Lung (tissue), 17 donors: ENCODE measurements at places on chromosomes 5 and 9. TPM values are rescaled to one million over a fixed set of nuclear protein-coding genes. Genes with fewer than 3 reads are reported as not detected.

- H3K4me3 ChIP-seq, result no peak overlapping the region
- no peaks in the 10 kb centered on the region for H3K27me3 ChIP-seq
- no peak for DNase-seq
- H3K4me1 ChIP-seq, result peaks cover 24% of the 10 kb centered on the region
- H3K36me3 ChIP-seq, result no peaks in the 10 kb centered on the region
- H3K27ac ChIP-seq, result no peak overlapping the region
Observed at GRCh38 chr5:116358911-116359418, 215.7 kb downstream of the SEMA6A start.

Gene FRMD3
- total RNA-seq, result 1.5 TPM

- DNase-seq, result no peak
- no peaks in the 10 kb centered on the region for H3K4me1 ChIP-seq
- no peak overlapping the region for H3K4me3 ChIP-seq
- no peaks in the 10 kb centered on the region for H3K36me3 ChIP-seq
- no peaks in the 10 kb centered on the region for H3K27me3 ChIP-seq
Observed at GRCh38 chr5:161687316-161687715, 1.8 kb downstream of the GABRA6 start.

GRCh38 chr9:130766927-130767307 lies 68.1 kb upstream of the ABL1 start:
- no peaks in the 10 kb centered on the region for H3K36me3 ChIP-seq
- no peak overlapping the region for H3K4me3 ChIP-seq
- H3K27ac ChIP-seq, result no peak overlapping the region
- DNase-seq, result no peak
- H3K27me3 ChIP-seq, result no peaks in the 10 kb centered on the region

Gene ADGRD2
- total RNA-seq, result not detected

Gene SPINK7
- total RNA-seq, result not detected

DNA sequence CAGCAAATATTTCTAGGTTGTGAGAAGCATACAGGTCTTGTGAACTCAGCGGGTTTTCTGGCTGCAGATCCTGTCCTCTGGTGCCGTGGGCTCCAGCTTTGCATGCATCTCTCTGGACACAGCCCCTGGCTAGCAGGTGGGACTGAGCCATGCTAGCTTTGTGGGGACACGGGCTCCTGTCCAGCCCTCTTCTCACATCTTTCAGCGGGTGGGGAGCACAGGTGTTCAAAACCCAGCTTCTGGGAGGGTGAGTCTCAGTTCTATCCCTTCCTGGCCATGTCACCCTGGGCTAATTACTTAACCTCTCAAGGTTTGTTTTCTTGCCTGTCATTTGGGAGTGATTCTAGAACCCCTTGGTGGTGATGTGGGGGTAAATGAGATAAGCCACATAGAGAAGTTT lies 162.3 kb downstream of the ICE1 start:
- no peak for DNase-seq
- H3K4me1 ChIP-seq, result no peaks in the 10 kb centered on the region
- no peaks in the 10 kb centered on the region for H3K36me3 ChIP-seq
- no peak overlapping the region for H3K4me3 ChIP-seq

Gene SOWAHA
- 0.14 TPM for total RNA-seq

Gene THBS4
- 4.2 TPM for total RNA-seq

- no peaks in the 10 kb centered on the region for H3K27me3 ChIP-seq
- H3K36me3 ChIP-seq, result no peaks in the 10 kb centered on the region
- no peak for DNase-seq
Observed at GRCh38 chr5:4022056-4022670, 426.5 kb downstream of the IRX1 start.

DNA sequence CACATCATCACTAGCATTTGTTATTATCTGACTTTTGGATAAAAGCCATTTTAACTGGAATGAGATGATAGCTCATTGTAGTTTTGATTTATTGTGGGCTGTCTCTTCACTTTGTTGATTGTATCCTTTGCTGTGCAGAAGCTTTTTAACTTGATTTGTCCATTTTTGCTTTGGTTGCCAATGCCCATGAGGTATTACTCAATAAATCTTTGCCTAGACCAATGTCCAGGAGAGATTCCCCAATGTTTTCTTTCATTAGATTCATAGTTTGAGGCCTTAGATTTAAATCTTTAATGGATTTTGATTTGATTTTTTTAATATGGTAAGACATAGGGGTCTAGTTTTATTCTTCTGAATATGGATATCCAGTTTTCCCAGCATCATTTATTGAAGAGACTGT lies 28.8 kb upstream of the SMARCA2 start:
- H3K27me3 ChIP-seq, result no peaks in the 10 kb centered on the region
- H3K27ac ChIP-seq, result no peak overlapping the region
- no peaks in the 10 kb centered on the region for H3K36me3 ChIP-seq
- no peak for DNase-seq
- H3K4me1 ChIP-seq, result no peaks in the 10 kb centered on the region

Gene SH2D3C
- total RNA-seq, result 51.5 TPM

- H3K36me3 ChIP-seq, result no peaks in the 10 kb centered on the region
- peaks cover 2% of the 10 kb centered on the region for H3K27me3 ChIP-seq
- no peak overlapping the region for H3K4me3 ChIP-seq
- no peak for DNase-seq
- no peak overlapping the region for H3K27ac ChIP-seq
Observed at GRCh38 chr9:37707748-37708147, 45.9 kb upstream of the TRMT10B start.

DNA sequence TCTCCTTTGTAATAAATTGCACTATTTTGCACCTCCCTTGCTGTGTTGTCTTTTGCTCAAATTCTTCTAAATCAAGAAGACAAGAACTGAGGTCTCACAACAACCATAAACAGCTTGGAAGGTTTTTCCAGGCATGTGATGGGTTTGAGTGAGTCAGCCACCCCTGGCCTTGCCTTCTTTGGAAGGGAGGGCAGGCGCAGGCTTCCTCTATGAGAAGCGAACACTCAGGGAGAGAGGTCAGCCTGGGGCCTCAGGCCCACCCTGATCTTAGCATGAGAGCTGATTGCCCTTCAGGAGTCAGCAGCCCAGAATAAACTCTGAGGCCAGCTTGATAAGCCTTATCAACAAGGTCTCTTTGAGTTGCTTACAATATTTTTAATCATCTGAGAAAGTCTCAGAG lies 31.6 kb downstream of the S1PR3 start:
- no peaks in the 10 kb centered on the region for H3K36me3 ChIP-seq
- peak overlapping the region; percentile 79 for H3K27ac ChIP-seq
- no peaks in the 10 kb centered on the region for H3K27me3 ChIP-seq
- peaks cover 20% of the 10 kb centered on the region for H3K4me1 ChIP-seq
- peak; percentile 44 for DNase-seq
- H3K4me3 ChIP-seq, result no peak overlapping the region

DNA sequence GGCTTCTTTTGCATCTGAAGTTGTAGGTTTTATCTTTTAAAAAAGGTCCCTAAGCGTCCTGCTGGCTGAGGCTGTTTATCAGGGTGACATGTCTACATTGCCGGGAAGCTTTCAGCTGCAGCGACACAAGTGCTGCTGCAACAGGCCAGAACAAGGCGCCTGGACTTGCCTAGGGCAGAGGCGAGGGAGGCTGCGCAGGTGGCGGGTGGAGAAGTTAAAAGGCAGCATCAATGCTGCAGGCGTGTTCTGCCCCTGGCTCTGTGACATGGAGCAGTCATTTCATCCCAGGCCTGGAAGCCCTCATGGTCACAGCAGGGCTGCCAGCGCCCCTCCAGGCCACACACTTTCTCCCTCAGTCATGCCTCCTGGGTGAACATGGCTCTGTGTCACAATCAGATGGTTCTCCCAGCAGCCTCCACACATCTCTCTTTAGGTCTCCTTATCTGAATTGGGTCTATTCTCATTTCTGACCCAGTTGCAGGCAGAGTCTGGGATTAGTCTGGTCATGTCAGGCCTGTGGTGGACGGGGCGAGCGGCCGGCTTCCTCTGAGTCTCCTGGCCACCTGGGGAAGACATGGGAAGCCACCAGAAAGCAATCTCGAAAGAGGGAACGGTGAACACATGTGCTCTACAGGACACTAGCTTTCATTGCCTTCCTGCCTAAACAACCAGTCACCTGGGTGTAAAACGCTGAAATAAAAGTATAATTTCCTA lies 41.3 kb downstream of the IRX2 start:
- H3K36me3 ChIP-seq, result no peaks in the 10 kb centered on the region
- no peak overlapping the region for H3K4me3 ChIP-seq
- no peaks in the 10 kb centered on the region for H3K4me1 ChIP-seq

DNA sequence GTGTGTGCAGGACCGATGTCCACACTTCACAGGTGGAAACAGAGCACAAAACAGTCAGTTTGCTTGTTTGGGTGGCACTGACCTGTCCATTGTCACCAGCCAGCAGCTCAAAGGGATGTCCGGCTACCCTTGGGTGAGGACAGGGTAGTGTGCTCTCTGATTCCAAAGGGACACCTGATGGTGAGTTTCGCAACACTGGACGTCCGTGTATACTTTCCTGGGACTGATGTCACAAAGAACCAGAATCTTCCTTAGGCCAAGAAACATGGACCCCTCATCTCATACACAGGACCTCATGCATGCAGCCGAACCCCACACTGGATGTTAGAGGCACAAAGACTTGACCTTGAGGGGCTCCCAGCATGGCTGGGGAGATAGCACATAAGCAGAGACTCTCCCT lies 22.2 kb upstream of the CPLX2 start:
- DNase-seq, result no peak
- H3K27me3 ChIP-seq, result no peaks in the 10 kb centered on the region
- H3K27ac ChIP-seq, result no peak overlapping the region
- H3K4me1 ChIP-seq, result no peaks in the 10 kb centered on the region
- H3K4me3 ChIP-seq, result no peak overlapping the region

DNA sequence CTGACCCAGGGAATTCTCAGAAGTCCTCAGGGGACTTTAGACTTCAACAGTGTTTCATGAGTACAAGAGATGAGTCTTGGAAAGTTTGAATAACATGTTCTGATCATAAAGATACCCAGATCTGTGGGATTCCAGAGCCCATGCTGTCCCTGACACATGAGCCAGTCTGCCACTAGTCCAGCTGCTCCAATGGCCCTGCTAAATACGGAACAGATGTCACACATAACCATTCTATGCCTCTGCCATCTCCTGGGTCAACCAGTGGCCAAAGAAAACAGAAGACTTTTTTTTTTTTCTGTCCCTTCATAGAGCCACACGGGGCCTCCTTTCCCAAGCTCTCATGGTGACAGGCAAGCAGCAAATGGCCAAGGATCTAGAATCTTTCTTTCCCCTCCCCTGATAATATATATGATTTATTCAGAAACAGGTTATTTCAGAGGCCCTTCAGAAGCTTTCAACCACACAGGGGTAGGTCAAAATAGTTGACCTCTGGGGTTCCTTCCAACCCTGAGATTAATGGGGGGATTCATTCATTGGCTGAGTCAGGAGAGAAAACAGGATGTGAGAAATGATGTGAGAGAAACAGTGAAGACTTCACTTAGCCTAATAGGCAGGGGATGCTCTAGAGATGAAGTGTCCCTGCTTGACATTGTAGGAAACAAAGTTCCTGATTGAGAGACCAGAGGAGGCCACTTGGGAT lies 367.7 kb downstream of the CDK5RAP2 start:
- DNase-seq, result no peak
- H3K36me3 ChIP-seq, result no peaks in the 10 kb centered on the region
- no peak overlapping the region for H3K27ac ChIP-seq
- no peaks in the 10 kb centered on the region for H3K4me1 ChIP-seq

GRCh38 chr5:10857338-10857733 lies 96.3 kb upstream of the DAP start:
- no peaks in the 10 kb centered on the region for H3K36me3 ChIP-seq
- H3K4me1 ChIP-seq, result no peaks in the 10 kb centered on the region
- DNase-seq, result no peak

DNA sequence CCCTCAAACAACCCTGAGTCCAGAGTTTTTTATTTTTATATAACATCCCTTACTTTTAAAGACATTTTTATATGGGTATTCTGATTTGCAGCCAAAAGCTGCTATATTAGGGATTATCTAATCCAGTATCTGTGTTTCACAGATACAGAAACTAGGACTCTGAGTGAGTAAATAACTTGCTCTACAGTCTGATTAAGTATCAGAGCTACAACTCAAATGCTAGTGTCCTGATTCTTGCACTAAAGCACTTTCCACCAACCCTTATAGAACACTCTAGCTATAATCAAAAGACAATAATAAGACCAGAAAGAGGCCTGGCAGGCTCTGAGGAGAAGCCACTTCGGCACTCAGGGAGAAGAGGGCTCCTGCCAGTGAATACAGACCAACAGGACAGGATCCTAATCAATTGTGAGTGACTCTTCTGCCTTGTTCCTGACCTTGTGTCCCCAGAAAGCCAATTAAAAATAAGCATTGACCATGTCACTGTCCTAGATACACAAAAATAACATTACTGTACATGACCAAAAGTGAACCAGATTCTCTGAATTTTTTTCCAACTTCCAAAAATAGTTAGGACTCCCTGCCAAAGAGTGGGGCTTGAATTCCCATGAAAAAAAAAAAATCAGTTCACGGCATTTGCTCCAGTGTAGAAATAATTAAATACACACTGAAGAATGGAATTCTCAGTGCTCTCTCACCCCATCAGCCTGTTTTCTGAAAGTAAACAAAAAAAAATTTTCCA lies 63.6 kb upstream of the MAP3K1 start:
- H3K27me3 ChIP-seq, result no peaks in the 10 kb centered on the region
- peak; percentile 79 for DNase-seq
- H3K4me1 ChIP-seq, result no peaks in the 10 kb centered on the region
- no peak overlapping the region for H3K27ac ChIP-seq
- H3K36me3 ChIP-seq, result no peaks in the 10 kb centered on the region

Gene C9orf43
- 1.2 TPM for total RNA-seq

Gene SLC25A2
- total RNA-seq, result 0.83 TPM
